Tracheal epithelial cell (primary cell): ENCODE measurements at places on chromosomes 7 and 10. TPM values are rescaled to one million over a fixed set of nuclear protein-coding genes. Genes with fewer than 3 reads are reported as not detected.

The SAMD9L gene
- total RNA-seq = under 0.01 and 3.1 TPM in 2 replicates

The HABP2 gene
- total RNA-seq = 0.24 TPM in 1 of 2 replicates, not detected in the other

The FBH1 gene
- total RNA-seq = 59.9 and 74.9 TPM in 2 replicates

The PVRIG gene
- total RNA-seq = not detected in 2 replicates

The GOLGA7B gene
- total RNA-seq = 0.21 and 0.72 TPM in 2 replicates

The MYPN gene
- total RNA-seq = under 0.01 TPM in 1 of 2 replicates, not detected in the other

The TLL2 gene
- 0.85 and 5.3 TPM in 2 replicates for total RNA-seq

The PIK3AP1 gene
- total RNA-seq = 1.1 and 4.1 TPM in 2 replicates

The TRIM50 gene
- not detected in 2 replicates for total RNA-seq

The SYT15 gene
- total RNA-seq = not detected in 2 replicates

The MMS19 gene
- 66.9 and 68.7 TPM in 2 replicates for total RNA-seq

The OR6B1 gene
- total RNA-seq = not detected in 2 replicates

The DDC gene
- total RNA-seq = not detected in 2 replicates

The PDE6C gene
- not detected in 2 replicates for total RNA-seq

The MYH16 gene
- under 0.01 and 1.2 TPM in 2 replicates for total RNA-seq

The ABCF2 gene
- total RNA-seq = 70.1 and 85.5 TPM in 2 replicates

The MNX1 gene
- total RNA-seq = 0.24 TPM in 1 of 2 replicates, not detected in the other

The PKD2L1 gene
- not detected in 2 replicates for total RNA-seq

The CUZD1 gene
- total RNA-seq = 0.48 and 0.64 TPM in 2 replicates
